ENCODE measurements at places on chromosomes 1 and 21.

DNA sequence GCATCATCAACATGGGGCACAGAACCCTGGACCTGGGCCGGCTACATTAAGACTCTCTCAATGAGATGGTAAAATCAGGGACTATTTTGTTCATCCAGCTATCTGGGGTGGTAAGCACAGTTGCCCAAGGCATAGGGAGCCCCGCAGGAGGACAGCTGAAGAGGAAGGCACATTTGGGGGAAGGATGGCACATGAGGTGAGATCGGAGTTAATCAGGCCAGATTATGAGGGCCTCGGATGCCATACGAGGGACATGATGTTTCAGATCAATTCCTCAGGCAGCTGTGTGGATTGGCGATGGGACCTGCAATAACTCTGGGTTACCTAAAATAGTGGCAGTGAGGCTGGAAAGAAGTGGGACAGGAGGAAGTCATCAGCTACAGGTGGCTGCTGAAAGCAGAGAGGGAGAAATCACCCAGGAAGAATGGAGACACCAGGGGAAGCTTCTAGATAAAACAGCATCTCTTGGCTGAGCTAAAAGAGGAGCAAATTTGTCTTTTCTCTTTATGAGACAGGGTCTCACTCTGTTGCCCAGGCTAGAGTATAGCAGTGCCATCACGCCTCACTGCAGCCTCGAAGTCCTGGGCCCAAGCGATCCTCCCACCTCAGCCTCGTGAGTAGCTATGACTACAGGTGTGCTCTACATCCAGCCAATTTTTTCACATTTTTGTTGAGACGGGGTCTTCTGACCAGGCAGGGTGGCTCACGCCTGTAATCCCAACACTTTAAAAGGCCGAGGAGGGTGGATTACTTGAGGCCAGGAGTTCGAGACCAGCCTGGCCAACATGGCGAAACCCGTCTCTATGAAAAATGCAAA is 21.1 kb downstream of the TOMM20 start:
- DNase-seq, result no peak

GRCh38 chr1:172466795-172467407 is 23.0 kb upstream of the PIGC start:
- no peak for DNase-seq

DNA sequence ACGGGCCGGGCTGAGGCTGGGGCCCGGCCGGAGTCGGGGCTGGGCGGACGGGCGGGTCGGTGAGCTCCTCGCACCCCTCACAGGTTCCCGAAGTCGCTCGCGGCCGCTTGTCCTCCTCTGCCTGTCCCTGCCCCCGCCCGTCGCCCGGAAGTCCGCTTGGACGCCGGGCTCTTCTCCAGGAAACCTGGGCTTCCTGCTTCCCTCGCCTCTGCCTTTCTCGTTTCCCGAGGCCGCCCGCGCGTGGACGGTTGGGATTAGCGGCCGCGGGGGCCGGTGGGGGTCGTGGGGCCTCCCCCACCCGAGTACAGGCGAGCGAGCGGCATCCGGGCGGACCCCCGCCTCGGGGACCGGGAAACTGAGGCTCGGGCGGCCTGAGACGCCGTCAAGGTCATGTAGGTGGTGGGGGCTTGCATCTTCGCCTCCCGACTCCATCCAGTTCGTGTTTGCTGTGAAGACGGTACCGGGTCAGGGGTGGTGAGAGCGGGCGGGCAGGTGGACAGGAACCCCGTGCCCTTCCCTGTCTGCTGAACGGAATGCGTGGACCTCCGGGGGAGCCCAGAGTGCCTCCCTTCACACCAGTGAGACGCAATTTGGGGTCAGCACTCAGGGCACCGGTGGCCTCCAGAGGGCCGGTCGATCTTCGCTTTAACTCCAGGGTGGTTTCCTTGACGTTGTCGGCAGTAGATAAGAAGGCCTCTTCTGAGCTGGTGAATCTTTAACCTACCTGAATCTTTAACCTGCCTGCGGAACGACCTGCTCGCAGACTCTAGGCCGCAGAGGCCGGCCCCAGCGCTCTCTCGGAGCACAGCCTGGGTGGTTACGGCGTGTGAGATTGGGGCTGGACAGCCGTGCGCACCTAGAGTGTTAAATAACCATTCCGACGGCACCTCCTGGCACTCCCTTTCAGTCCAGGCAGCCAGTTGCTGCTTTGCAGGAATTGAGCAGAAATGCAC is 686 bp downstream of the ARF1 start:
- no peak for DNase-seq

- no peak for DNase-seq
Measured at GRCh38 chr1:244945109-244945671, 80.8 kb upstream of the HNRNPU start.

- DNase-seq, result no peak
Measured at GRCh38 chr1:192518700-192519099, 56.9 kb upstream of the RGS1 start.

DNA sequence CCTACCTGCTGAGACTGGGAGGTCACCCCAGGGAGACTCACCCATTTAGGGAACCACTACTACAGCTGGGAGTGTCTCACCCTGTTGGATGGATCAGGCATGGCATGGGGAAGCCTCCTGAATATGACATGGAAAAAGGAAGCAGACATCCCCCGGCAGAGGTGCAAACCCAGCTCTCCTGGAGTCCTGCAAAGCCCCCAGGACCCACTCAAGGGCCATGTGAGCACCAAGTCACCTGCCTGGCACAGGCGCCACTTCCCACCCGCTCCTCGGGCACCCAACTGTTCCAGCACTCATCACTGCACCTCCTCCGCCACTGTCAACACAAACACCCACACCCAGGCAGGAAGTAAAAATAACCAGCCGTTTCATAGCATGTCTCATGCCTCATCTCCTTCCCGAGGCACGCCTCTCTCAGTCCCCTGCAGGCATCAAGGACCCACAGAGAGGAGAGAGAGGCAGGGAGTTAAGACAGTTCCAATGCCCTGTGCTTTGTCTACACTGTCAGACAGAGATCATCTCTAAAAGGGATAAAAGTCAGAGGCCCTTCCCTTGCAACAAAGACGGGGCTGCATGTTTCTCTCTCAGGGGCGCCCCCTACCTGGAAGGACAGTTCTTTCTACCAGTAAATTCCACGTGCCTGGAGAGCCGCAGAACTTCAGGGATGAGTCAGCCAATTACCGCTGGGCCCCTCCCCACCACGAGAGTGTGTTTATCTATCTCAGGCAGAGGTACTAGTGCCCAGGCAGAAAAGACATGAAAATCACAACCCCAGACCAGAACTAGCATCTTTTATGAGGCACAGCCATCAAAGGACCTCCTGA is 150.1 kb upstream of the SOD1 start:
- peak; percentile 48 for DNase-seq

- no peak for DNase-seq
Measured at GRCh38 chr1:164610538-164611222, 51.7 kb downstream of the PBX1 start.

DNA sequence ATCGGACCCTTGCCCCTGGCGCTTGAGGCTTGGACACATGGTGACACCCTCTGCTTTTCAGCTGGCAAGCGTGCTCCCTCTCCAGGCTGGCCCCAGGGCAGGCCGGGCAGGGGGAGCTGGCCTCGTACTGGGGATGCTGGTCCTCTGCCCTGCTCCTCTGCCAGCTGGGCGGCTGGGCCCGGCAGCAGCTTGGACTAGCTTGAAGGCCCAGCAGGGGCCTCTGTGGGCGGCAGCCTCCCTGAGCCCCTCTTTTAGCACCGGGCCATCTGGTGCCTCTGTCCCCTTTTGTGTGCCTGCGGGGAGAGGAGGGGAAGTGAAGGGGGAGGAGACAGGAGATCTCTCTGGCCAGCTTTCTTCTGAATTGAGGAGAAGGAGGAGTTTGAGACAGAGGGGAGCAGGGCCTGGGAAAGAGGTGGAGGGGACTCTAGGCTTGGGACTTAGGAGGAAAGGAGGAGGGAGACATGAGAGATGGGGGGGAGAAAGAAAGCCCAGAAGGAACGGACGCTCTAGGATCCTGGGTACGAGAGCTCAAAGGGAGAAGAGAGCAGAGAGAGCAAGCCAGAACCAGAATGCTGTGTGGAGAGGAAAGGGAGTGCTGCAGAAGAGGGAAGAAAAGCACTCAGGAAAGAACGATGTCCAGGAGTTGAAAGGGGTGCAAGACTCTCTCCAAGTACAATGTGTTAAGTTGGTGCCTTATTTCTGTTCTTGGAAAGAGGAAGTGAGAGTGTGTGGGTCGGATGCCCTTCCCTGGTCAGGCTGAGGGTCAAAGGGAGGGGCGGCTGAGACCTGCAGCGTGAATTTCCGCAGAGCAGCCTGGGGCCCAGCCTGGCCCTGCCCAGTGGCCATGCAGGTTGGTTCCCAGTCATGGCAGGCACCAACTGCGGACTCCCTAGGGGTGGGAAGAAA is 40.3 kb downstream of the IER5 start:
- no peak for DNase-seq

- no peak for DNase-seq
Measured at GRCh38 chr1:236868625-236869467, 73.8 kb downstream of the MTR start.

DNA sequence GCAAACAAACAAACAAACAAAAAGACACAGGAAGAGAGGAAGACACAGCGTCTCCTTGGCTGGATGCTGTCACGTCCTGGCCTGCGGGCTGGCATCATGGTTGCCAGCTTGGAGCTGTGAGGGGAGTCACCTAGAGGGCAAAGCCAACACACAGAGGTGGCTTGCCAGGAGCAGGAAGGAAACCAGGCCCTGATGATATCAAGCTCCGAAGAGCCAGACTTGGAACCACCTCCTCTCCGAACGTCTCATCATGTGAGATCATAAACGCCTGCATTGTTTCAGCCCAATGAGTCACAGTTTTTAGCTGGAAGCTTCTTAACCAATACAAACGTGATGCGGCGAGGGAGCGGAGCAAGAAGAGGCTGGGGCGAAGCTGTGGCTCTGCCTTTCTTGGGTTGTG is 8.7 kb downstream of the PLA2G2D start:
- DNase-seq, result no peak

- no peak for DNase-seq
Measured at GRCh38 chr1:77900687-77901293, 12.4 kb downstream of the NEXN start.

GRCh38 chr1:218946147-218946546 is 227.5 kb upstream of the LYPLAL1 start:
- no peak for DNase-seq

- DNase-seq, result no peak
Measured at GRCh38 chr21:27196651-27197050, 229.8 kb upstream of the ADAMTS5 start.

- DNase-seq, result no peak
Measured at GRCh38 chr1:246255773-246256172, 251.3 kb downstream of the SMYD3 start.
